ENCODE measurements at places on chromosomes 5 and 9.

DNA sequence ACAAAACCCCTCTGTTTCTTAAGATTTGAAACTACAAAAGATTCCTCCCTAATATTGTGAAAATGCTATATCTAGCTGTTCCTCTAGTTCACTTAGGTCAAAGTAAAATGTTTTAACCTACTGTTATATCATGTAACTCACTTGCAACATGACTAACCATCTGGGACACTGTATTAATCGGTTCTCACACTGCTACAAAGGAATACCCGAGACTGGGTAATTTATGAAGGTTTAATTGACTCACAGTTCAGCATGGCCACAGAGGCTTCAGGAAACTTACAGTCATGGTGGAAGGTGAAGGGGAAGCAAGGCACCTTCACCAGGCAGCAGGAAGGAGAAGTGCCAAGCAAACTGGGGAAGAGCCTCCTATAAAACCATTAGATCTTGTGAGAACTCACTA lies 34.7 kb downstream of the DIMT1 start:
- DNase-seq = no peak

DNA sequence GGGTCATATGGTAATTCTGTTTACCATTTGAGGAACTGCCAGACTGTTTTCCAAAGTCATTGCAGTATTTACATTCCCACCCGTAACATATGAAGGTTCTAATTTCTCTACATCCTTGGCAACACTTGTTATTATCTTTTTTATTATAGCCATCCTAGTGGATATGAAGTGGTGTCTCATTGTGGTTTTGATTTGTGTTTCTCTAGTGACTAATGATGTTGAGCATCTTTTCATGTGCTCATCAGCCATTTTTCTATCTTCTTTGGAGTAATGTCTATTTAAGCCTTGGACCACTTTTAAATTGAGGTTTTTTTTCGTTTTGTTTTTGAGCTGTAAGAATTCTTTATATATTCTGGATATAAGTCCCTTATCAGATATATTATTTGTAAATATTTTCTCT lies 132.8 kb upstream of the RUSC2 start:
- no peak for DNase-seq

DNA sequence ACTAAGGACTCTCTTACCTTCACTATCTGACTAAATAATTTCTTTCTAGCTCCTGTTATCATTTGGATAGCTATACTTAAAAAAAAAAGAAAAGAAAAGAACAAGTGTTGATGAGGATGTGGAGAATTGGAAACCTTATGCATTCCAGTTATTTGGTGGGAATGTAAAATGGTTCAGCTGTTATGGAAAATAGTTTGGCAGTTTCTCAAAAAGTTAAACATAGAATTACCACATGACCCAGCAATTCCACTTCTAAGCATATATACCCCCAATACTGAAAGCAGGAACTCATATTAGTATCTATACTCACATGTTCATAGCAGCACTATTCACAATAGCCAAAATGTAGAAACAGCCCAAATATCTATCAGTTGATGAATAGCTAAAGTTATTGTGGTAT lies 61.1 kb downstream of the GNA14 start:
- DNase-seq = no peak

DNA sequence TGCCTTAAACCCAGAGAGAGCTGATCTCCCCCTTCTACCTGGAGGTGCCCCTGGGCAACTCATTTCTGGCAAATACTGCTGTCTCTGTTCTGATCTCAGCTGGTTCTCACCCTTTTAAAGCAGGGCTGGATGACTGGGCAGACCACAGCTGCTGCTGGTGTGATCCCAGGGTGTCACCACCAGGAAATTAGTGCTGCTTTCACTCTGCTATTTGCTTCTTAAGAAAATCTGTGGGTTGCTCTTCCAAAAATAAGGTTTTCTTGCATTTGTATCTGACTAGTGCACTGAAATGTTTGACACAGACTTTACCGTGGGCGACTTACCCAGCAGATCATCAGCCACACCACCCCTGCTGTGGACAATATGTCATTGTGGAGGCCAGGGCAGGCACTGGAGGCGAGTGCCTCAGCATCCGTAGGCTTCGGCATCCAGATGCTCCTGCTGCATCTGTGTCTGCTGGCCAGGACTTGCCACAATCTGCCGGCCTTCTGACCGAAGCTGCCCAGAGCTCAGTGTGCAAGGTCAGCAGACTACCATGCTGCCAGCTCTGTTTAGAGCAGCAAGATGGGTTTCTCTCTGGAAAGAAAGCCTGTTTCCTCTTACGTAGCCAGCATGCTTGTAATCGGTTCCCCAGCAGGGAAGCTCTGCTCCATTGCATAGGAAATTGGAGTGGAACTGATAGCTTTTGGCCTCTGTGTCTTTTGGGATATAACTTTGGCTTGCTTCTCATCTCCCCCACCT lies 13.6 kb downstream of the ARHGAP26 start:
- no peak for DNase-seq

- DNase-seq = no peak
These were observed 35.7 kb upstream of the SLC36A2 start for GRCh38 chr5:151383011-151383410.

- no peak for DNase-seq
These were observed 45.5 kb upstream of the ZSWIM6 start for GRCh38 chr5:61286446-61287132.

- DNase-seq = no peak
These were observed 1.8 kb downstream of the FGF10 start for GRCh38 chr5:44387406-44387805.

- no peak for DNase-seq
These were observed 100.2 kb downstream of the NXNL2 start for GRCh38 chr9:88635151-88635550.

- DNase-seq = no peak
These were observed 187.4 kb downstream of the ERCC6L2 start for GRCh38 chr9:96062854-96063253.

- DNase-seq = peak; percentile 86
These were observed 345.9 kb upstream of the RIOK2 start for GRCh38 chr5:97528941-97529340.

DNA sequence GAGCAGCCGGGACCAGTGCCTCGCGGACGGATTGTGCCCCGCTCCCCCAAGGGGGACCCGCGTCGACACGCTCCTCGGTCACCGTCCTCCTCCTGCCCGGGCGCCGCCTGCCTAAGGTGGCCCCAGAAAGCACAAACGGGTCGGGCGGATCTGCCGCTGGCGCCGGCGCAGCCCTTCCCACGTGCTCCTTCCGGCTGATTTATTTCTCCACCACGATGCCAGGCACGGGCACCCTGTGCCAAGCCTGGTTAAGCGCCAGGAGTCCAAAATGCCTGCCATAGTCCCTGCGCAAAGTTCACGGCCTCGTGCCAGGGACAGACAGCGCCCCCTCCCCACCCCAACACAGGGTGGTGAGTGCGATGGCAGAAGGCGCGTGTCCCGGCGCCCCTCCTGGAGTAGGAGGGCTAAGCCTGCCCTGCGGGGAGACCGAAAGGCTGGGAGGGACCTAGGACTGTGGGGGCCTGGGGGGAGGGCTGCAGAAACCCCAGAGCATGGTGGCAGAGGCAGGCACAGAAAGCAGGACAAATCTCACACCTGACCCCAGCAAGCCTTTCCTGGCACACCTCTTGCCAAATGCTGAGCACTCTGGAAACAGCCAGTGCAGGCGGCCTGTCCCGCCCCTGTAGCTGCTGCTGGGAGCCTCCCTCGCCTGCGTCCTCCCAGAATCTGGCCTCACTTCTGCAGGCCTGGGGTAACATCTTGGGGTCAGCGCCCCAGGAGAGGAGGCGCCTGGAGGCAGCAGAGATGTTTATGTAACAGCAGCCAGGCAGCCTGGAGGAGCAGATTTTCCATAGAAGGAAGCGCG lies 1.1 kb upstream of the NOTCH1 start:
- no peak for DNase-seq

DNA sequence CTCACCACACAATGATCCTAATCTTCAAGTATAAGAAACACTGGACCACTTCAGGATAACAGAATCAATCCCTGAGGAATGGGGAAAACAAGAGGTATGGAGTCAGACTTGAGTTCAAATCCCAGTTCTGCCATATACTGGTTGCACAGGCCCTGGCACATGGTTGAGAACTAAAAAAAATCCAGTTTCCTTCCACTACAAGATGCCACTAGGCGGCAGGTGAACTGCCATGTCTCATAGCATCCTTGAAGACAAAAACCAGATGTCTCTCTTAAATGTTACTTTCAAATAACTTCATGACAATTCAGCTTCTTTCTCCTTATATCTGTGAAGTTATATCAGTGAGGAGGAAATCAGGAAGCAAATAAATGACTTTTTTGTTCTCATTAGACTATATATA lies 11.0 kb downstream of the DEPDC1B start:
- DNase-seq = no peak

GRCh38 chr9:72203205-72203803 lies 54.1 kb downstream of the GDA start:
- no peak for DNase-seq

GRCh38 chr5:131375351-131375750 lies 111.5 kb downstream of the CDC42SE2 start:
- no peak for DNase-seq

- DNase-seq = no peak
These were observed 445.3 kb downstream of the EBF1 start for GRCh38 chr5:158654415-158654814.

DNA sequence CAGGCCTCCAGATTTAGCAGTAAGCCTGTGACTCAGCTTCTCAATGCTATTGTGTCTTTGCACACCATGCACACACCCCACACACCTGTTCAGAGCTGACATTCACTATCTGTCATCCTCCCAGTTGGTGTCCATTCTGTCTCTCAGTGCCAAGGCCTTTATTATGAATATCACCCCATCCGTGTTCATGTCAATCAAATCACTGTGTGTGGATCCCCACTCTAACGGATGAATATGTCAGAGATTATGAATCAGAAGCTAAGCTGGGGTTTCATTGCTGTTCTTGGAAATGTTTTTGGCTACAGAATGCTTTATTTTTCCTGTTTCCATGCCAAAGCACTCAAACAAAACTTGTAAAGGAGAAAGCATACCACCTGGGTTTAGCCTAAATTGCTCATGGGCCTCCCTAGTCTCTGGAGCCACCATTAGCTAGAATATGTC lies 9.4 kb upstream of the MAMDC2 start:
- no peak for DNase-seq

DNA sequence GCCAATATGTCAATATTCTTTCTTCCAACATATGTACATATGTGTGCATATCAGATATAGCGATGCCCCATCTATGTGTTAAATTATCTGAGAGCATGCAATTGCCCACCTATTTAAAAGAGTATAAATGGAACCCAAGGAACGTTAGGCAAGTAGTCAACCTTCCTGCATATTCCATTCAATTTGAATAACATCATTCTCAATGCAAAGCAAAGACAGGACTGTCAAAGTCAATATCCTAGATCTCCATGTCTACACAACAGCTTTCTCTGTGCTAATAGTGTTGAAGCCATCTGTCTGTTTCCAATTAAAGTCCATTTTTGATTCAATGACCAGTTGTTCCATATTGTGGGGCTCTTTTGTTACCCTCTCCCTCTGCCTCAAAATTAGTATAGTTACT lies 85.3 kb upstream of the COX7C start:
- peak; percentile 42 for DNase-seq

DNA sequence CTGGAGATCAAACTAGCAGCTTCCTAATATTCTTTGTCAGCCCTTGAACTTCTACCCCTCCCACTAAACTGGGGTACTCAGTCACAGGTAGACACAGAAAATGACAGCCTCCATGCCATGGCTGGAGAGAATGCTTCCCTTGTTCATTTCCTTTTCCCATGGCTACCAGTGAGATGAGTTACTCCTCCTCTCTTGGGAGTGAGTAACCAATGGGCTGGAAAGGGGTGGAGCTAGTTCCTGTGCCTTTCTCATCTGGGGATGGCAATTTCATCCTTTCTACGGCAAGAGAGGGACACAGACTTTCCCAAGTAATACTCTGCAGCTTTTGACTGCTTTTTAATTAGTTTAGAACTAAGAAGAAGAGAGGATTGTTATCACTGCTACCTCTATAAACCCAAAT lies 1045.6 kb upstream of the WWC1 start:
- DNase-seq = no peak

GRCh38 chr9:97405551-97405950 lies 6.3 kb upstream of the TDRD7 start:
- no peak for DNase-seq

- no peak for DNase-seq
These were observed 113.4 kb downstream of the CMYA5 start for GRCh38 chr5:79803007-79803406.

DNA sequence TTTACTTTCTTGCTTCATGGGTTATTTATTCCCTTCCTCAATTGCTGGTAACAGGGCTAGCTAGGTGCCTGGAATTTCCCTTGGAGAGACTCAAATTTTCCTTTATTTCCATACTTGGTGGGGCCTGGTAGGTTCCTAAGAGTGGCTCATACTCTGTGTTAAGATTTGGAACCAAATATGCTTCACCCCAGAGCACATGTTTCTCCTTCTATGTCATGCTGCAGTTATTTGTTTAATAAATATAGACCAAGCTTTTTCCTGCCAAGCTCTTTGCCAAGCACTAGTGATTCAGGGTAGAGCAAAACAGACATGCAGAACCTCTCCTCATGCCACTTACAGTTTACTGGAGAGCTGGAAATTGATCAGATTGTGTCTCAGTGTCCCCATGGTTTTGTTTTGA lies 290.3 kb upstream of the SGCD start:
- DNase-seq = no peak

- no peak for DNase-seq
These were observed 167.6 kb upstream of the MSX2 start for GRCh38 chr5:174556756-174557155.

GRCh38 chr9:16921855-16922254 lies 51.4 kb upstream of the BNC2 start:
- DNase-seq = no peak
